HL-60 (cell line): ENCODE measurements at places on chromosomes 7 and 10.
A peak's percentile ranks its signal among the peaks of the same experiment; 100 is the strongest.

- no peak for DNase-seq
Measured at GRCh38 chr10:14742815-14743214, 31.9 kb downstream of the FAM107B start.

- no peak for DNase-seq
Measured at GRCh38 chr7:41695661-41696322, 7.1 kb downstream of the INHBA start.

GRCh38 chr7:20226860-20227259, 9.7 kb upstream of the MACC1 start:
- DNase-seq = no peak

GRCh38 chr10:132354356-132355094, 22.5 kb downstream of the LRRC27 start:
- DNase-seq = no peak

- DNase-seq = no peak
Measured at GRCh38 chr10:33391611-33392465, 57.4 kb upstream of the NRP1 start.

- no peak for DNase-seq
Measured at GRCh38 chr7:155811895-155812761, at the start of gene SHH. Gene SHH (minus strand): TSS chr7:155812463. CDS start chr7:155812122, 341 bp downstream.

- DNase-seq = no peak
Measured at GRCh38 chr7:4822677-4823076, 39.2 kb downstream of the PAPOLB start.

- DNase-seq = no peak
Measured at GRCh38 chr7:131560061-131560460, 3.6 kb upstream of the PODXL start.

- no peak for DNase-seq
Measured at GRCh38 chr7:111138193-111138569, 47.3 kb downstream of the LRRN3 start.

DNA sequence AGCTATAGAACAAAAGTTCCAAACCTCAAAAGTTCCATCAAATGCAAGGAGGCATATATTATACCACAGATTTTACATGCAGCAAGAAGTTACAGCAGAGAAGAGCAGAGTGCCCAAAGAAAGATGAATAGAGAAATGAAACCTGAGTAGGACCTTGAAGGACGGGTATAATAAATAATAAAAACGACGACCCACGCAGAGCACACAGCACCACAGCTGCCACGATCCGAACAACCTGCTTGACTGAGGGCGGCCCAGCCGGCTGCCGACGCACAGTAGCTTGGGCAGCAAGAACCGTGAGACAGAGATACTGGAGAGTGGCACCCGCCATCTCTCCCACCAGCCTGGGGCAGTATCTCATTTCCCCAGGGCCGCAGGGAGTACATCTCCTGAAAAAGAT, 79.0 kb downstream of the HIPK2 start:
- no peak for DNase-seq

- DNase-seq = no peak
Measured at GRCh38 chr7:1885465-1886226, 215.6 kb downstream of the ELFN1 start.

DNA sequence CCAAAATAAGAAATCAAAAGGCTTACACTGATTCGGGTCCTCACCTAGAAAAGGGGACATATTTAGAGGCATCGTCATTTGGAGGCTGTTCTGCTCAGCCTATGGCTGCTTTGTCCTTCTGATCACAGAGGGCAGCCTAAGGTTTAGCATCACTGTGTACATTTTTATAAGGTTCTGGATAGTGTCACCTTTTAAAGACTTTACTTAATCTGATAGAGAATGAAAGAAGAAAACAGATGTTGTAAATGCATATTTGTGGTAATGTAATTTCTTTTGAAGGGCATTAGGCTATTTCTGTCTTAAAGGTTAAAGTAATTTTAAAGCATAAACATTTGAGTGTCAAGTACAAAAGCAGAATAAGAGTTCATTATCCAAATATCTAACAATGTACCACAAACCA, 445.3 kb upstream of the LRRN3 start:
- DNase-seq = no peak

- no peak for DNase-seq
Measured at GRCh38 chr7:44964831-44965440, 13.9 kb downstream of the MYO1G start.

DNA sequence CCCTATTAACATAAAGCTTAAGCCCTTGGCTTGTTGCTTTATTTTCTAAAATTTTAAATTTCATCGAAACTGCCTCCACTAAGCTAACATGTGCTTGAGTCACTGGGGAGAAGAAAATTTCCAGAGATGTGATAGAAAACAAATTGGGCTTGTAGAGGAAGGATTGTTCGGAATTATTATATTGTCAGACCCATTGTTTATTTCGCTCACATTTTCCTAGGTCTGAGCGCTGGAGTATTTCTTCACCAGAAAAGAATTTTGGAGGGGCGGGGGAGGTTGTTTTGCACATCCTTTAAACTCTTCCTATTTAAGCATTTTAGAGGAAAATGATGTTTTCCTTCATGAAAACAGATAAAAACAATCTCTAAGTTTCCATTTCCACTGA, 29.1 kb downstream of the CELF2 start:
- DNase-seq = no peak

GRCh38 chr7:36474283-36475010, 84.8 kb downstream of the ANLN start:
- no peak for DNase-seq

DNA sequence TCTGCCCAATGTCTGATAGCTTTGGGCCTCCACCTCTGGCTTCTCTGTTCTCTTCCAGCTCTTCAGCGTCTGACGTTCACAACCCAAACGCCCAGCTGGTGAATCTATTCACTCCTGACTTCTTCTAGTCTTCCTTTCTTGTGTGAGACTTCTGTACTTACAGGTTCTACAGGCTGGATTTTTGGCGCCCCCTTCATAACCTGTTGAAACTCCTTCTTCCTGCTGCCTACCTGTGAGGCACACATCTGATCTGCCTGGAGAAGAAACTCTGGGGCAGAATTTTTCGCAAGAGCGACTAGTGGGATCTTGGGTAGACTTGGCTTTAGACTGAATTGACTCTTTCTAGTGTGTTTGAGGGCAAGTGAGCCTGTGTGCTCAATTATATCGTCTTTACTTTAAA, 249.3 kb downstream of the REEP3 start:
- no peak for DNase-seq

- DNase-seq = peak; percentile 15
Measured at GRCh38 chr7:17299483-17299991, 1.1 kb downstream of the AHR start.

- DNase-seq = no peak
Measured at GRCh38 chr7:27688646-27689045, 26.0 kb upstream of the HIBADH start.

GRCh38 chr10:101779544-101780186, 3.6 kb downstream of the NPM3 start:
- DNase-seq = peak; percentile 48

- DNase-seq = no peak
Measured at GRCh38 chr7:42880392-42880791, 31.5 kb downstream of the C7orf25 start.

DNA sequence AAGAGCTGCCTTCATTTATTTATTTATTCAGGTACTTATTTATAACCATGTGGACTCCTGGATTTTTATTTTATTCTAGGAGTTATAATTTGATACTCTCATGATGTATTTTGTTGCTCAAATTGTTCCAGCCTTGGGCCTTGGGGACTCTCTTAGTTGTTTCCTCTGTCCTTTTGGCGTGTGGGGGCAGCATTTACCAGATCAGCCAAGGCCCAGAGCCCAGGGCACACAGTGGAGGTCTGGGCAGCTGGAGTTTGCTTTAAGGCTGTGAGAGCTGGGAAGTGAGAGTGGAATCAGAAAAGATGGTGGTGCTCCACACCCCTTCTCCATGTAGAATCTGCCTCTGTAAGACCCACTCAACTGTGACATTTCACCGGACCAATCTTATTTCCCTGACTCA, 398.9 kb downstream of the RPS24 start:
- DNase-seq = no peak

DNA sequence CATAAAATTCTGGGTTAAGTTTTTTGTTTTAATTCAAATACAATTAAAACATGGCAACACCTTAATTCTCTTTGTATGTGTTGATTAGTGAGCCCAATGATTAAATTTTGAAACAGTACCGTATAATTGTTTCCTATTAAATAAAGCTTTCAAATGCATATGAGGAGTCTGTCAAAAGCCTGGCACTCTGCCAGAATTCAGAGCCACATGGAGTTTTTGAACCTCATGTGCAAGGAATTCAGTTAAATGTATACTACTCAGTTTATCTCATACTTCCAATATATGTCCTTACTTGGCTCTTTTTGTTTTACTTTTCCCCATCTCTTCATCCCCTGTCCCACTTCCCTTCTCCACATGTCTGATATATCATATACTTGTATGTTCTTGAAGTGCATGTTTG, 165.6 kb upstream of the FAM3C start:
- no peak for DNase-seq

DNA sequence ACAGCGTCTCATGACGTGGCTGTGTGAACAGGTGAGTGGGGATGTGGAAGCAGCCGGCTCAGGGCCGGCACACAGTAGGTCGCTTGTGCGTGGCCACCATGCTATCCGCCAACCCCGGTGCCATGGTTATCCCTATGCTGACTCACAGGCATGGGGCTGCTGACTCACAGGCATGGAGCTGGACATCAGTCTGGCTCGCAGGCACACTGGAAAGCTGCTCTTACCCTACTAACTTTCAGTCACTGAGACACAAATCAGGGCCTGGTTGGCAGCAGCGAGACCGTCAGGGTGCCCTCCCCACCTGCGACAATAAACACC, 341.9 kb downstream of the PTPRN2 start:
- no peak for DNase-seq

GRCh38 chr10:117419921-117420320, 44.7 kb upstream of the PDZD8 start:
- no peak for DNase-seq

GRCh38 chr10:90920986-90921666, at the start of gene ANKRD1:
Gene ANKRD1 (minus strand): TSS chr10:90921087. CDS start chr10:90921027, 60 bp downstream.
- DNase-seq = no peak

DNA sequence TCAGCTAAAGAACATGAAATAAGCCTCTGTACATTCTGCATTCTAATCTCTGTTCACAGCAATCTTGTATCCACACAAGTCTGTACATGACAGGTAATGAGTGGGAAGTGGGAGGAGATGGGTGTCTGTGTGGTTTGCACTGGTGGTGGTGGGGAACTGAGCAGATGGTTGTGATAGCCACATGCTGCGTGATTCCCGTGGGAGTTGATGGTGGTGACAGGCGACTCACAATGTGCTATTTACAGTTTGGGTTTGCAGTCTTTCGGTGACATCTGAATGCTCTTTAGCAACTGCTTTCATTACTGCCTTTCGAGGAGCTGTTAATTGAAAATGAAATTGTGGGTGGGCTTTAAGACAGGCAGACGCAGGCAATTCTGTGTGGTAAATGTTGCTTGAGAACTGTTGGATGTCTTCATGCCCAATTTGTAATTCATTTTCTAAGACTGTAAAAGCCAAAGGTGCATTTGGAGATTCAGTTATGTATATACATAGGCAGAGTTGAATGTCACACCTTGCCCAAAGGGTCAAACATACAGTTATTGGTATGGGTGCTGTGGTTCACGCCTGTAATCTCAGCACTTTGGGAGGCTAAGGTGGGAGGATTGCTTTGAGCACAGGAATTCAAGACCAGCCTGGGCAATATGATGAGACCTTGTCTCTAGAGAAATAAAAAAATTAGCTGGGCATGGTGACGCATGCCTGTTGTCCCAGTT, 308.2 kb downstream of the AUTS2 start:
- DNase-seq = no peak

DNA sequence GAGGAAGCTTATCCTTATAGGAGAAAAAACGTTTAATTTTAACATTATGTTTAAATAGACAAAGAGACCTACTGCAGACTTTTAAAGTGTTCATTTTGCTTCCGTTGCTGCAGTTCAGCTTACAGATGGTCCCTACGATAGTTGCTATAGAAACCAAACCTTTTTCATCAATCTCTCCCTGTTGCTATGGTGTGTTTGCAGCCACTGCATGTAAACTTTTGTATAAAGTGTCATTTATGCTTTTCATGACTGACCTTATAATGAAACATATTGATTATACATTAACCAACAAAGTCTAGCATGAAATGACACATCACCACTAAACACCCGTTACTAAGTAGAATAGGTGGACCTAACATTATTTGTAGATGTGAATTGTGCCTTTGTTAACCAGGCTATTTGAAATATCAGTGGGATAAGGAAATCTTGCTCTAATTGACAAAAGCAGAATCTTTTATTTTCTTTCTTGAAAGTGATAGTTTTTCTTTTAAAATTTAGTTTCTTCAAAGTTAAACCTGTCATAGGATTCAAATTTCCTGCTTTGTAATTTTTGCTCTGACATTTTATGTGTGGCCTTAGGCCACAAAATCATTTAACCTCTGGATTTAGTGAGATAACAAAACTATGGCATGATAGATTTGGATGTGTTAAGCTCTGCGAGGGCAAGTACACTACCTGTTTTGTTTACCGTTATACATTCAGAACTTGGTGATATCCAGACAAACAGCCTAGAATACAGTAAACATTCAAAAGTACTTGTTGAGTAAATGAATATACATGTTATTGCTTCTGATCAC, 64.0 kb downstream of the CACNB2 start:
- DNase-seq = no peak

DNA sequence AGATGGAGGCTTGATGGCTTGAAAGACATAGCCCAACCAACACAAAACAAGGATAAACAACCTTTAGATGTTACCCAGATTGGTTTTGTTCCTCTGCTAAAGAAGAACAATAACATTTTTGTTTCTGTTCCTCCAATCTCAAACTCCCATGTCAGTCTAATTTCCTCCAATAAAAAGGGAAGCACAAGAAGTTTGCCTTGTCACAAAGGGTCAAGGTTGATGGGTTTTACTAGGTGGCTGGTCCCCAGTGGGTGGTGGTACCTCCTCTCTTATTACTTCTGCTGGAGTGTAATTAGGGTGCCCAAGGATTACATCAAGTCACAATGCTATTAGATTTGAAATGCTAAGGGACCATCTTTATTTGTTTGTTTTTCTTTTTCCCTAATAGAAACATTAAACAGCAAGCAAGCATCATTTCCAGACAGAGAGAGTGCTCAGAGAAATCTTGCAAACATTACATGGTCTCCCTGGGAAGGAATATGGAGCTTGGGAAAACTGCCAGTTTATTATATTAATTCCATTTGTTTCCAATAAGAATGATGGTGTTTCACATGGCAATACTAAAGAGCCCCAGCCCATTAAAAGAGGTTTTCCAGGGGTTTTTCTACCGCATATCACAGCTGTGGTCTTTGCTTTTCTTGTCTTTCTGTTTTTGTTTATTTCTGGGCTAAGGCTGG, 78.3 kb upstream of the AOAH start:
- DNase-seq = no peak
